NCI-H2029 treated with DMSO at 0.1 percent for 48 hours (cell line): ENCODE measurements at places on chromosomes 5 and 9.
A peak's percentile ranks its signal among the peaks of the same experiment; 100 is the strongest.

GRCh38 chr5:37871023-37871815 lies 31.4 kb upstream of the GDNF start:
- no peak for DNase-seq

- DNase-seq, result no peak
Measured at GRCh38 chr5:91864962-91865361, 481.8 kb upstream of the ARRDC3 start.

- no peak for DNase-seq
Measured at GRCh38 chr5:78547731-78548615, 100.6 kb downstream of the LHFPL2 start.

- no peak for DNase-seq
Measured at GRCh38 chr5:88673253-88674105, 209.5 kb downstream of the MEF2C start.

- DNase-seq, result peak; percentile 62
Measured at GRCh38 chr5:65102976-65103711, 334.4 kb downstream of the CWC27 start.

DNA sequence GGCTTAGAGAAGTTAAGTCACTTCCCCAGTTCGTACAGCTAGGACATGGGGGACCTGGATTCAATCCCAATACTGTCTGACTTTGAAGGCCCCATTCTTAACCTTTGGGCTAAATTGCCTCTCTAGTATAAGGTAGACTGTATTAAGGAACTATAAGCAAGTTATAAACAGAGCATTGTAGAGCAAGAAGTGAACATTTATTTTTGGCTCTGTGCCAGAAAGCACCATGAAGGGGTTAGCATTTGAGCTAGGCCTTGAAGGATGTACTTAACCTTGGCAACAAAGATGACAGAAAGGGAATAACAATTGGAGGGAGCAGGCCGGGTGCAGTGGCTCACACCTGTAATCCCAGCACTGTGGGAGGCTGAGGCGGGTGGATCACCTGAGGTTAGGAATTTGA lies 32.8 kb downstream of the GALNT10 start:
- DNase-seq, result peak; percentile 48

GRCh38 chr5:61910771-61911170 lies 395.2 kb upstream of the KIF2A start:
- DNase-seq, result no peak

DNA sequence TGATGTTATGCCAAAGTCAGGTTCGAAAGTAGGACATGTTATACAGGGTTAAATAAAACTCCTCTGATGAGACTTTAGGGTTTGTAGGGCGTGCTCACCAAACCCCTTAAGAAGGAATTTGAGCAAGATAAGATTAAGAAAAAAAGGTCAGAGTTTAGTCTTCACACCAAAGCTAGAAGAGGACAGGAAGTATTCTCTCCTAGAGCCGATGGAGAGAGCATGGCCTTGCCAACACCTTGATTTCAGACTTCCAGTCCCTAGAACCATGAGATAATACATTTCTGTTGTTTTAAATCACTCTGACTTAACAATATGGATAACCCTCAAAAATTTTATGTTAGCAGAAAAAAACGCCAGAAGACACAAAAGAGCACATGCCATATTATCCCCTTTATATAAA lies 16.3 kb upstream of the PLCXD3 start:
- no peak for DNase-seq

- DNase-seq, result no peak
Measured at GRCh38 chr5:1772634-1773033, 27.0 kb downstream of the MRPL36 start.

GRCh38 chr9:122808141-122808540 lies 8.2 kb downstream of the OR1K1 start:
- no peak for DNase-seq

DNA sequence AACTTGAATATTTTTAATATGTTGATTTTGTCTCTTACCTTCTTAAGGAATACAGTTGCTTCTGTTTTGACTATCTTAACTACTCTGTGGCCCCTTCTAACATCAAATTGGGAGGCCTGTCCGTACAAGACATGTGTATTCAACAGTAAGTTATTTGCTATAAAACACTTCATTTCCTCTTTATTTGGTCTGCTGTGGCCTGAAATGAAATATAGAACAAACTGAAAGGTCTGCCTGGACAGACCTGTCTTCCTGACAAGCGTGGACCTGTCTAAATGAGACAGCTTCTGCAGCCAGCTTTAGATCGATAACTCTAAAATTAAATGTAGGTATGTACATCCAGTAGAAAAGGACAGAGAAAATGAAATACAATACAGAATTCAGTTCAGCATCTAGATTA lies 2.2 kb upstream of the LPAR1 start:
- no peak for DNase-seq

DNA sequence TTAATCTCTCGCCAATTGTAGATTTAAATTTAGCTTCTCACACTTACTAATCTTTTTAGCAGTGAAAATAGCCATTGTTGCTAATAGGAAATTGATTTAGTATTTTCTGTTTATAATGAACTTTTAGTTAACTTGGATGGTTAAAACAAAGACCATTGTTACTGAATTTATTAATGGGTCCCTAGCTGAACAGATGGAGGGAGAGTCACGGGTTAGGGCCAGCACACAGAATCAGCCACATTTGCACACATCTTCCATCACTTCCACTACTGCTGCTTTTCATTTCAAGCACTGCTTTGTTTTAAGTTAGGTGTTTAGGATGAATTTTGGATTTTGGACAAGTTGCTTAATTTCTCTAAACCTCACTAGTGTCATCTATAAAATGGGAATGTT lies 125.9 kb upstream of the ADAMTSL1 start:
- no peak for DNase-seq

- no peak for DNase-seq
Measured at GRCh38 chr5:78293851-78294247, 649 bp downstream of the AP3B1 start.

GRCh38 chr5:135250671-135251070 lies 148.4 kb downstream of the MACROH2A1 start:
- DNase-seq, result no peak

DNA sequence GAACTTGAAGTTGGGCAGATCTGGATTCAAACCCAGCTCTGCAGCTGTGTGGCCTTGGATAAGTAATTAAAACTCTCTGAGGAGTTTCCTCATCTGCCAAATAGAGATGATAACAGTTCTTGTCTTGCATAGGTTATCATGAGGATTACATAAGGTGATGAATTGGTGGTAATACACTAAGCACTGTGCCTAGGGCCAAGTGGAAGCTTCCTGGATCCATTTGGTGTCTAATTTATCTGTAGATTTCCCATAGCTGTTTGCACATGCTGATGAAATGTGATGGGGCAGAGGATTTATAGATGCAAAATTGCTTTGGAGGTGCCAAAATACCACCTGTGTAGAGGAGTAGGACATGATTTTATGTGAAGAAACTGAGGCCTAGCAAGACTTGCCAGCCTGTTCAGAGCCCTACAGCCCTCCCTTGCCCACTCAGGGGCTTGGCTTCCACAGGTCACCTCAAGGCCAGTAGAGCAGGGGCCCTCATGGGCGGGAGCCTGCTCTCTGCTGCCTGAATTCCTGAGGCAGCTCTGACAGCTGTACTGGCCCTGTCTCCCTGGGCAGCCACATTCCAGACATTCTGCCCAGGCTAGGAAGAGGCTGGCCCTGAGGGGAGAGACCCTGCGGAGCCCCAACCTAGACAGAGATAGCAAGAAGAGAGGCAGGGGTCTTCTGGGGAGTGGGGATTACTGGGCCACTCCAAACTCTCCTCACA lies 5.9 kb upstream of the FAT2 start:
- no peak for DNase-seq

DNA sequence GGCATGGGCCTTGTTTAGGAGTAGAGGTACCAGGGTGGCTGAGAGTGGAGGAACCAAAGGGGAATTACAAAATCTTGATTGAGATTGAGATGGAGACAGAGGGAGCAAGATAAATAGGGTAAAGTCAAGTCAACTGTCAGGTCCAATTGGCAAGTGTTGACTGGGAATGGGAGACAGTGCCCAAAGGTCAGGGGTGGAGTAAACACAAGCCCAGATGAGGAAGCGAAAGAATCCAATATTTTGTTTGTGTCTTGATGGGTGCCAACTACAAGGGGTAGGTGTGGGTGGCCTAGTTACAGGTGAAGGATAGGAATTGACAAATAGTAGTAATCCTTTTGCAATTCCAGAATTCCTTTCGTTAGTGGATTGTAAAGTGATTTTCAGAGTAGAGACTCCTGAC lies 75.1 kb upstream of the AGXT2 start:
- no peak for DNase-seq

- DNase-seq, result no peak
Measured at GRCh38 chr9:72932619-72933018, 20.2 kb downstream of the ALDH1A1 start.

DNA sequence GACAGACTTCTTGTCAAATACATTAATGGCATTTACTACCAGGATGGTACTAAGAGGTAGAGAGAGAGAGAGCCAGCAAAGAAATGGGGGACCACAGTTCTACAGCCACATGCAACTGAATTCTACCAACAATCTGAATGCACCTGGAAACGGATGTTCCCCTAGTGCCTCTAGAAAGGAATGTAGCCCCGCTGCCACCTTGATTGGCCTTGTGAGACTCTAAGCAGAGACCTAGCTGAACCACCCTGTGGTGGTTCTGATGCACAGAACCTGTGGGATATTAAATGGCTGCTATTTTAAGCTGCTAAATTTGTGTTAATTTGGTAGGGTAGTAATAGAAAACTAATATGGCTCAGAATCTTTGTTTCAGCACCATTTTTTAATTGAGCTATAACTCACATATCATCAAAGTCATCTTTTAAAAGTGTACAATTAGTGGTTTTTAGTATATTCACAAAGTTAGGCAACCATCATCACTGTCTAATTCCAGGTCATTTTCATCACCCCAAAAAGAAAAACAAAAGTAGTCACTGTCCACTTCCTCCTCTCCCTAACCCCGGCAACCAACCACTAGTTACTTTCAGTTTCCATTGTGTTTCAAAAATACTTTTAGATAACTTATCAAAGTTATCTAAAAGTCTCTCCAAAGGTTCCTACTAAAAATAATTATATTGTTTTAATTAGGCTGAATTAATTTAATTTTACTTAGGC lies 51.7 kb downstream of the CPLANE1 start:
- DNase-seq, result no peak

DNA sequence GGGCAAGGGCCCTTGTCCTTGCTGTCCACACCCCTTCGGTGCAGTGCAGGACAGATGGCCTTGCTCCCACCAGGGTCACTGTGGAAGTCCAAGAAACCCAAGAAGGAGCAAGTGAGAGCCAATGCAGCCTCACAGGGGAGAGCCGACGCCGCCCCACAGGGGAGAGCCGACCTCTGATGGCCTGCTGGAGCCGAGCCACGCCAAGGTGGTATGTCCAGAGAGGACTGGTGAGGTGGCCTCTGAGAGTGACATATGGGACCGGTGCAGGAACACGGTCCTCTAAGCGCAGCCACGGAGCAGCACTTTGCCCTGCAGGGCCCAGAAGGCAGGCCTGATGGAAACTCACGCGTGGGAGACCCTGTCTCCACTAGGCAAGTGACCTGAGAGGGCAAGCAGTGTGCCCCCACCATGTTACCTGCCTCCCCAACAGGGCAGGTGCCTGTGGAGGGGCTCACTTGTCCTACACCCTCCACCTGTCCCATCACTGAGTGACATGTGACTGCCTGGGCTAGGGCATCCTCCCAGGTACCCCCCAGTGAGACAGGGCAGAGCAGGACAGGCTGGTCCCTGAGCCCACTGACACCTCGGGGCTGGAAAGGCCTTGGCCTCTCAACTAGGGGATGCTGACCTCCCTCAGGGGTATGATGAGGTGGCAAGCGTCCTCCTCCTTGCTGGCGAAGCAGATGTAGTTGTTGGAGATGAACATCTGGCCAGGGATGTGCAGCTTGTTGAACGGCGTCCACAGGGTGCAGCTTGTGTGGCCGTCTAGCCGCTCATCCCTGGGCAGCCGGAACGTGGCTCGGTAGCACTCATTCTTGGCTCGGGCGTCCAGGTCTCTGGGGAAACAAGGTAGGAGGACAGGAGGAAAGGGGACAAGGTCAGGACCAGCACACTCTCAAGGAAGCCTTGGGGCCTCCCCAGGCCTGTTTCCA lies 16.7 kb downstream of the TBC1D9B start:
- DNase-seq, result no peak

GRCh38 chr9:110443866-110444220 lies 106.2 kb upstream of the TXNDC8 start:
- DNase-seq, result no peak

GRCh38 chr9:99579964-99580363 lies 241.7 kb upstream of the NR4A3 start:
- no peak for DNase-seq

- DNase-seq, result no peak
Measured at GRCh38 chr5:87924436-87924835, 344.2 kb downstream of the TMEM161B start.

GRCh38 chr5:143106174-143106573 lies 297.3 kb downstream of the NR3C1 start:
- DNase-seq, result peak; percentile 40

GRCh38 chr9:129109952-129110739 lies 447 bp downstream of the CRAT start:
- DNase-seq, result peak; percentile 74

DNA sequence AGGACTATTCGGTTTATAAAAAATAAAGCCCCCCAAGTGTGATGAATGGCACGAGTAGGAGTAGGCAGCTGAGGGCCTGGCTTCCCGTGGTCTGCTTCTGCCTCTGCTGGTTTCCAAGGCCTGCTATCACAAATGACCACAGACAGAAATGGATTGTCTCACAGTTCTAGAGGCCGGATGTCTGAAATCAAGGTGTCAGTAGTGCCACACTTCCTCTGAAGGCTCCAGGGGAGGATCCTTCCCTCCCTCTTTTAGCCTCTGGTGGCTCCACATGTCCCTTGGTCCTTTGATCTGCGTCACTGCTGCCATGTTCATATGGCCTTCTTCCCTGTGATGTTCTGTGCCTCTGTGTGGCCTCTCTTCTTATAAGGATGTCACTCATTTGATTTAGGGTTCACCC lies 15.1 kb downstream of the PRKACG start:
- no peak for DNase-seq

GRCh38 chr5:134086225-134086942 lies 28.1 kb upstream of the TCF7 start:
- DNase-seq, result no peak

DNA sequence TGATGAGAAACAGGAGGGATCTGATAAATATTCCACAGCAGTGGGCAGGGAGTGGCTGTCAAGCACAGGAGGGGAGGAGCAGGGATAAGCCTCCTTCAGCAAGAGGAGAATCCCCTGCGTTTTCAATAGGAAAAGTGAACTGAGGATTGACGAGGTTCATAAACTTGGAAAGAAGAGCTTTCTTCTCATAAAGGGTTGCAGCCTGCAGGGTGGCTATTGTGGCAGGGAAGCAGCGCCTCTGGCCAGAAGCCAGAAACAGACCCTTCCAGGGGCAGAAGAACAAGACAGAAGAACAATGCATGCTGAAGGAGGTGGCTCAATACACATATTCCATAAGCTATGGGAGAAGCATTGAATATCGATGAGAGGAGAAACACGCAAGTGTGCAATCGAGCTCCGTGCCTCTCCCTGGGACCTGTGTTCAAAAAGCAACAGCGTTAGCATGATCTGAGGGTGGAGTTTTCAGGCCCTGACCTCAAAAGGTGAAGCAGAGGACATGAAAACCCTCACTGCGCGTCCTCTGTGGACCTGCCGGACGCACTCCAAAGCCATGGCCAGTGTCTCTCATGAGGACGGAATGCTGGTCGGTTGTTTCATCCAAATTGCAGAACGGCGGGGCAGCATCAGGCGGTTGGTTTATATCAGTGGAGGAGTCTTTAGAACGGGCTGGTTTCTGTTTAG lies 67.6 kb downstream of the ANKRD33B start:
- no peak for DNase-seq
